Activated CD8-positive, alpha-beta memory T cell treated with anti-CD3 and anti-CD28 coated beads, Interleukin-2, amount 10 ng/mL, durations not matched to agents 7 days and 5 days (primary cell): ENCODE measurements at places on chromosomes 11 and 22.

- DNase-seq = no peak
Observed at GRCh38 chr22:18975434-18976196, 39.5 kb upstream of the PRODH start.

GRCh38 chr22:22520667-22521602, 865 bp upstream of the ZNF280A start:
- DNase-seq = no peak

DNA sequence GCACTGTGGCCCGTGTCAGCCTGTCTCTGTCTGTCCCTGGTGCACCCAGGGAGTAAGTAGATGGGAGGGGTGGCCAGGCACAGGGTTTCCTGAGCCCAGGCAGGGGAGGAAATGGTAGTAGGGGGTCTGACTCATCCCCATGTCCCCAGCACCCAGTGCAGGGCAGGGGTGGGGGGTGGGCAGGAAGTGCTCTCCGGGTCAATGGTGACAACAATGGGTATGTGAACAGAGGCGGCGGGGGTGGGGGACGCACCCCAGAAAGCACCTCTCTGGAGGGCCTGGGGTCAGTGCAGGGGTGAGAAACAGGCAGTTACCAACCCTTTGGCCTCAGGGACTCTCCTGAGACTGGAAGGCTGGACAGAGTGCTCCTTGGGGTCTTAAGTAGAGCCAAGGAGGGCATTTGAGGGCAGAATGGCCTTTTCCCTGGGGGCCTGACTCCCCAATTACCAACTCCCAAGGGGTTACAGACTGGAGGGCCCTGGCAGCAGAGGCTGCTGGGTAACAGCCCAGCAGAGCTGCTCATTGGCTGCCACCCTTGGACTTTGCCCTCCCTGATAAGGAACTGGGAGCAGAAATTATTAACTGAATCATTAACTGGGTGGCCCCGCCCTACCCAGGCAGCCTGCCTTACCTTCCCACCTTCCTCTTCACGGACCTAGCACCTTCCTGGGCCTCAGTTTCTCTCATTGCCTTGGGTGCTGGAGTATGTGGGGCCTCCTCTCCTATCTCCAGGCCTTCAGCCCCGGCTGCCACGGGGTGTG, 4.2 kb downstream of the MYRF start:
- peak; percentile 74 for DNase-seq

DNA sequence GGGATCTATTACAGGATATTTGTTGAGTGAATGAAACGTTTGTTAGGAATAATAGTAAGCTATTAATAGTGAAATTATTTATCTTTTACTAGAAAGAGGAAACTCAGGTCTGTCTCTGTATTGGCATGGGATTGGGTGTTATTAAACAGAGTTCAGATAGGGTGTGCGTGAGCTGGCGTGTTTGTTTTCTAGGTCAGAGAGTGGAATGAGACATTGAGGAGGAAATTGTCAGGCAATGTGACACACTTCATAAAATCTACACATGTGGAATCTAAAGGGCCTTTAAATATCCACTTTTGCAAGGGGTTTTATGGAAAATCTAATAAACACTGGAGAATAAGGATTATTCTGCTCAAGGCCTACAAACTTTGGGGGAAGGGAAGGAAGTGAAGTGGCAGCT, 552.9 kb downstream of the NTM start:
- no peak for DNase-seq

DNA sequence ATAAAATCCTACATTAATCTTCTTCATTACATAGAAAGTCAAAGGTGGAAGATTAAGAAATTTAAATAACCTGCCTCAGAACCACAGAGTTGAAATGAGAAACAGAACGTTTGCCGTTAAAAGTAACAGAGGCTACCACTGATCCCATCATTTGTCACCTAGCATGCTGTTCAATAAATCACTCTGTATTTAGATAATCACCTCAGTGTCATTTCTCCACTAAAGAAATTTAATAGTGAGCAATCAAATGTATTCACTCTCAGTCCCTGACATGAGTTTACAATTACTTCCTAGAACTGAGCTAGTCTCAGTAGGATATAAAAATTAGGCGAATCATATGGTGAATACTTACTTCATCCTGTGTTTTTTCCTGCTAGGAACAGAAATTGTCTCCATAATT, 169.6 kb downstream of the MSANTD4 start:
- no peak for DNase-seq

DNA sequence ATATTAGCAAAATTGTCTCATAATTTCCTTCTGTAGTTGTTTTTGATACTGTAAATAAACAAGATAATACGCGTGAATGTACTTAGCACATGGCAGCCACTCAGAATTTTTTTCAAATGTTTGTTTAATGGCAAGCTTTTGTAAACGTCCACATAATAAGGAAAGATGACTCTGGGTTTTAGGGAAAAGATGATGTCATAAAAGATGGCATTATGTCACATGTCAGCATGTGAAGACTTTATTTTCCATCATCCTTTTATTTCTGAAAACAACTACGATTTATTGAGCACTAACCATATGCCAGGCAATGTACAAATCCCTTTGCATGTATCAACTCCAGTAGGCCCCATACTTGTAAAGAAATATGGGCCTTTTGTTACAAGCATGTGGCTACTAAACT, 139.9 kb downstream of the C11orf91 start:
- no peak for DNase-seq

DNA sequence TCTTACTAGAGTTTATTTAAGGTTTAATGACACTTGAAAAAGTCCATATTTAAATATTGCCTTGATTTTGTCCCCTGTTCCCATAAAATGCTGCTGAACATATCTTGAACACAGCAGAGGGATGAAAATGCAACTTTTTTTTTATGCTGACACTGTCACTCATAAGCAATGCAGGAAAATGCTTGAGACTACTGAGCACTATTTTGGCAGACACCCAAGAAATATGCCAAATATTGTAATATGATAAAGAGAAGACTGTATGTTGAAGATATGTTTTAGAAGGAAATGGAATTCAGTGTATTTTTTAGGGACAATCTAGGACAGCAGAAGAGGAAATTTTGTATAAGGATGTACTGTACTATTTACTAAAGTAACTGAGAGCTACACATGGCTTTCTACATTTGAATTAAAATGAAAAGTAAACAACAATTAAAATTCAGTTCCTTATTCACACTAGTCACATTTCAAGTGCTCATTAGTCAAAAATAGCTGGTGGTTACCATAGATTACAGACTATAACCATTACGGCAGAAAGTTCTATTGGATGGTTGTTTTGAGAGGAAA, 58.6 kb downstream of the LRRC4C start:
- no peak for DNase-seq

- DNase-seq = no peak
Observed at GRCh38 chr11:78318321-78319114, 99.1 kb downstream of the GAB2 start.

DNA sequence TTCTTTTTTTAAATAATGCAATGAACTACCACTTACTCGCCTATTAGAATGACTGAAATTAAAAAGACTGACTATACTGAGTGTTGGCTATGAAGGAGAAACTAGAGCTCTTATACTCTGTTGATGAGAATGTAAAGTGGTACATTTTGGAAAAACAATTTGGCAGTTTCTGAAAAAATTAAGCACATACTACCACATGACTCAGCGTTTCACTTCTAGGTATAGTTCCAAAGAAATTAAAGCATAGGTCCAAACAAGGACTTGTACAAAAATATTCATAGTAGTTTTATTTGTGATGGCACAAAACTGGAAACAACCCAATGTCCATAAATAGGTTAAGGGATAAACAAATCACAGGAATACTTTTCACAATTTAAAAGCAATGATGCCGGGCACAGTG, 22.4 kb upstream of the SLC29A2 start:
- DNase-seq = no peak

GRCh38 chr11:57764566-57764965, 3.0 kb downstream of the CTNND1 start:
- DNase-seq = no peak

DNA sequence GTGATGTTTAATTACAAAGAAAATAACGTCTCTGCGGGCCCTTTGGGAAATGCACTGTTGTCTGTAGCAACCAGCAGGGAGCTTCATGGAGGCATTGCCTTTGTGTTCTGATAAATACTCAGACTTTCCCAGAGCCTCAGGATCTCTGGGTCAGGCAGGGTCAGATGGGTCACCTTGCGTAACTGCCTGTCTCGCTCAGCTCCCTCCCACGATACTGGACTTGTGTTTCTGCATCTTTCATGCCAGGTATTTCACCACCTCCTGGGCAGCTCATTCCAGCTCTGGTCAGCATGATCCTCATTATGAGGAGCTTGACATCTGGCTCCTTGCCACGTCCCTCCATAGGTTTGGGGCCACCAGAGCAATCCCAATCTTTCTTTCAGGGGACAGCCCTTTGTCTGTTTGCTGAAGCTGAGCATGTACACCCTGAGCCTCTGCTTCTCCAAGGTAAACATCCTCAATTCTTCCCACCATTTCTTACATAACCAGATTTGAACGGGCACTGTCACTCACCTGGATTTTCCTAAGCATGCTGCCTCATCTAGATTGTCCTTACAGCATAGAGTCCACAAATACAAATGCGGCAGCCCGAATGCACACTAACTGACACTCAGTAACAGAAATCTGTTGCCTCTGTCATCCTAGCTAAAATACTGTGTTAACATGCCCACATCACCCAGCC, 162.3 kb downstream of the LARGE1 start:
- DNase-seq = no peak

DNA sequence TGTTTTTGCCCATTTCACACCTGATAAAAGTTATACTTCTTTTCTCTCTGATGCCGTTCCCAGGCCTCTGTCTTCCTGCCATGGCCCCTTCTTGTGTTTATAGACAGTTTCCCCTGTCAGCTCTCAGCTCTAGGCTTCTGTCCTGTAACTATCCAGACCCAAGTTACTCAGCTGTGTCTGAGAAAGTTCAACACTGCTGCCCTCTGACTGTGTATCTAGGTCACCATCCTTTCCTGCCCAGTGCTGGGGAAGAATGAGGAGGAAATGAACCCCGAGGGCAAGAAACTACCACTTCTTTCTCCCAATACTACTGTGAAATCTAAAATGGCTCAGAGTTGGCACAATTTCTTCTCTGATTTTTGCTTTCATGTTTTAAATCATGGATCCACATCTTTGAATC, 29.6 kb downstream of the SNX19 start:
- no peak for DNase-seq

DNA sequence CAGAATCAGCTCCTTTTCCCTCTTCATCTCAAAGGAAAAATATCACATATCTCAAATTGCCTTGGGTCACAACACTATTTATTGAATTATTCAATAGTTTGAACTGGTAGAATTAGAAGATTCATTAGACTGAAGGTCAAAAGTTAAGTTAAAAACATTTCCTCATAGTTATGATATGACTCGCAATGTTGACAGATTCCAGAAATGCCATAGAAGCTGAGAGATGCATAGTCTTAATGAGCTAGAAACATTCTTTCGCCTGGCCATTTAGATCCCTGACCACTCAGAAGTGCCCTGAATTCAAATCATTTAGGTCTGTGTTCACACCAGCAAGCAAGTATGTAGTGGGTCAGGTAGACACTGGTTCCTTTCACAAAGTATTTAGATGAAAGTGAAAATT, 44.4 kb downstream of the FAT3 start:
- DNase-seq = no peak

DNA sequence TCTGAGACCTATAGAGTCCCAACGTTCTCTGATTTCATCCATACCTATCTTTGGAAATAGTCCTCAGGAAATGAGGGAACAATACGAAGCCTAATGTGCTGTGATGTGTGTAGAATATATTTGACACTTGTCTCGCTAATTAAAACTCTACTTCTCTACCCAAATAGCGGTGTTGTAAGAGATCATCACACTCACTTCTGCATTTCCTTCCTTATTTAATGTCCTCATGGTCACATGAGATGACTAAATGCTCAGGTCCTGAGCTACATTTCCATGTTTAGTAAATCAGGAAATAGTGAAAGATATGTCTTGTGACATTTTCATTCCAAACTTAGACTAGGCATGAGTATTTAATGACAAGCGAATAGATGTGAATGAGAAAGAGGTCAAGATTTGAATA, 112.3 kb downstream of the MAML2 start:
- DNase-seq = no peak

DNA sequence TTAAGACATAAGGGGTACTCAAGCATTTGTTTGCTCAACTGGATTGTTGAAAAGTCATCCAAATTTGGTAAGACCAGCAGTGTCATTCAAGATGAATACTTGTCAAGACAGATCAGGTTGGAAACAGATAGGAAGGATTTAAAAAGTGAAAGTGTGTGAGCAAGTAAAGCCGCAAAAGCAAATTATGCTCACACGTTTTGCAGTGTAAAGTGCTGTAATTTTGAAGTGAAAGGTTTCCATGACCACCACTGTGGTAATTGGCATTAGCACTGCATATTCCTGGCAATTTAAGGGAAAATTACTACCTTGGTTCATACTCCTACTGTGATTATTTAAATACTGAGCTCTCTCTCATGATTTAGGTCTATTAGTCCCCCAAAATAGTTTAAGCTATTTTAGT, 704.1 kb upstream of the CCDC179 start:
- DNase-seq = no peak

DNA sequence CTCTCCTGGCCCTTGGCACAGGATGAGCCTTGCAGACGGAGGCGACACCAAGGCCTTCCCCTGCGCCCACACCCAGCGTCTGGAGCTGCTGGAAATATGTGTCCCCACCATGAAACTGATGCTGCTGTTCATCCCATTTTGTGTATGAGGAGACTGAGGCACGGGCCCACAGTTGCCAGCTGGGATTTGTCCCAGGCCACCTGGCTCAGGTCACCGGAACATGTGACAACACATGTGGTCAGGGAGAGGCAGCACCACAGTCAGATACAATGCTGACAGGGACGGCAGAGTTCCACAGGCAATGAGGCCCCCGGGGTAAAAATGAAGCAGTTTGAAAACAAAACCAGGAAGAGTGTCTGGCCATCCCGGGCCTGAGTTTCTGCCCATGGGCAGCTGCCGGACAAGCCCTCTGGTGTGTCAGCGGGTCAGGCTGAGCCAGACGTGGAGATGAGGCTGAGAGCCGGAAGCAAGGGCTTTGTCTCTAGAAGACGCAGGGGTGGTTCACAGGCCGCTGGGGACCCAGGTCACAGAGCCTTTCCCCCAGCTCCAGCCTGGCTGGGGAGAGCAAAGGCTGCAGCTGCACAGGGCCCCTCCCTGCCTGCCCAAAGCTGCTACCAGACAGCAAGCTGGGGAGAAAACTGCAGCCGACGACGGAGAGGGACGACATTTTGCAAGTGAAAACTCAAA, 80.7 kb downstream of the CDKN1C start:
- peak; percentile 33 for DNase-seq

- DNase-seq = no peak
Observed at GRCh38 chr11:130409594-130410388, 18.6 kb downstream of the ADAMTS8 start.

- DNase-seq = no peak
Observed at GRCh38 chr11:61854966-61855714, 27.0 kb downstream of the FADS2 start.

DNA sequence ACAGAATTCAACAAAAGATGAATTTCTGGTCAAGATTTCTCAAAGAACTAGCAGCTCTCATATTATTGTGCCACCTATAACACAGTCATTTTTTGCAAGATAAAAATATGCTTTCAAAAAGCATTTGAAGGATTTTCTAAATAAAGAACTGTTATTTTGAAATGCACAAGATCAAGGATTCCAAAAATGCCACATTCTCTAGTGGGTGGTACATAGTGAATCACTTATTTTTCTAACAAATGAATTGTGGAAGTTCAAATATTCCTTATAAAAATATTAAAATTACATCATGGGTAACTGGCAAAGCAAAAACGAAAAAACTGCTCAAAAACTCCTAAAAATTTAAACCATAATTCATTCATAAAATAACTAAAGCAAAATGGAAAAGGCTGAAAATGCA, 2.1 kb downstream of the RNF141 start:
- DNase-seq = no peak
